Fibroblast of upper back skin (primary cell): ENCODE measurements at places on chromosomes 3 and 15.

DNA sequence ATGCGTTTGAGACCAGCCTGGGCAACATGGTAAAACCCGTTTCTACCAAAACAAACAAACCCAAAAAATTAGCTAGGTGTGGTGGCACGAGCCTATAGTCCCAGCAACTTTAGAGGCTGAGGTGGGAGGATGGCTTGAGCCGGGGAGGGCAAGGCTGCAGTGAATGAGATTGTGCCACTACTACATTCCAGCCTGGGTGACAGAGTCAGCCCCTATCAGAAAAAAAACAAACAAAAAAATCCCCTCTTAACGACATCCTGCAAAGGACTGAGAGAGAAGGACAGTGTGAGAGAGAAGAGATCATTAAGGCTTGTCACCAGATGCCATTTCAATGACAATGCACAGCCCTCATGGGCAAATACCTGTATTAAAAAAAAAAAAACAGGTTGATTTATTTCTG lies 266.7 kb upstream of the ATP10A start:
- DNase-seq = no peak

- peak; percentile 25 for DNase-seq
Observed at GRCh38 chr15:57323806-57324589, 52.3 kb upstream of the CGNL1 start.

GRCh38 chr3:14216257-14217048 lies 37.8 kb downstream of the LSM3 start:
- DNase-seq = peak; percentile 78

GRCh38 chr3:15289661-15290060 lies 42.7 kb downstream of the SH3BP5 start:
- no peak for DNase-seq

GRCh38 chr3:21274079-21274571 lies 476.9 kb downstream of the ZNF385D start:
- DNase-seq = peak; percentile 74

DNA sequence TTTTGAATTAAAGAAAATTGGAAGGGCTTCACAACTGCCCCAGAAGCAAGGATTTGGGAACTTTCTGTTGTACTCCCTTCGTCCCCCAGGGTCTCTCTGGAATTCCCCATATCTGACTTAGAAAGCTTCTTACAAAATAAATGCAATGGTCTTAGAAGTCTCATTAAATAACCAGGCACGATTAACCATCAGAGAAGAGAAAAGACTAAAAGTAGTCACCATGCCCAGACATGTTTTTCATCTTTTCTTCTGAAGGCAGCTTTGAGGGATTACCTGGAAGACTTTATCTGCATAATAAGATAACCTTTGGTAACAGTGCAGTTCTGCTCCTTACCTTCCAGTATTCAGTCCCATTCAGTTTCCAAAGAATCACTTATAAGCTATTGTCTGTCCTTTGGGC lies 135.9 kb downstream of the PTPRG start:
- no peak for DNase-seq

DNA sequence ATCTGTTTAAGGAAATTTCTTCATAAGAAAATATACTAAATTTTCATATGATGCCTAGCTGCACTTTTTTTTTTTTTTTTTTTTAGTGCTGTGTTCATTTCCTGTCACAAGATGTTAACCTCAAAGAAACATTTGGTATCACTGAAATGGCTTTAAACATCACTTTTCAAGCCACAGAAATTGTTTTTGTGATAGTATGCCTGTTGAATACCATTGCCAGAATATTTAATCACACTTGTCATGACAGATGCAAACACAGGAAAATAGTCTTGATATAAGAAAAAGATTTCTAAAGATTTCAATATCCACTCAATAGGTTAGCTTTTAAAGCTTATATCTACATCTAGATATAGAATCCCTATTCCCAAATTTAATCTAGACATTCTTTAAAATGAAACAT lies 608.5 kb upstream of the AGTR1 start:
- DNase-seq = peak; percentile 36

GRCh38 chr15:70669006-70669602 lies 94.3 kb downstream of the UACA start:
- no peak for DNase-seq
